Lower lobe of right lung (tissue), 2 donors: ENCODE measurements at places on chromosomes 4 and X. TPM values are rescaled to one million over a fixed set of nuclear protein-coding genes. Genes with fewer than 3 reads are reported as not detected.

DNA sequence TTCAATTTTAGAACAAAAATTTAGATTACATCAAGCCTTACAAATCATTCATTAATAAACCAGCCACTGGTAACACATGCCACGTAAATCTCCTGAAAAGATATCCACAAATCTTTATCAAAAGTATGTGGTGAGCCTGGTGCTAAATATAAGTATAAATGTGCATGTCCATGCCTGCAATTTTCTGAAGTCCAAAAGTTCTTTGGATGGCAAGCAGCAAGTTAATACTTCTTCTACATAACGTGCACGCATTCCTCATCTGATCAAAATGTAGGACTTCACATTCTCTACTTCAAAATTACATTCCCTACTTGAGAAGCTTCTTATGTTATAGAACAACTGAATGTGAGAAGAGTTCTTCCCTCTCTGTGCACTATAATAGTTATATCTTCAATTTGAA lies 49.8 kb downstream of the HHIP start:
- H3K27ac ChIP-seq, result no peak overlapping the region
- H3K27me3 ChIP-seq, result no peaks in the 10 kb centered on the region
- no peaks in the 10 kb centered on the region for H3K36me3 ChIP-seq
- H3K4me1 ChIP-seq, result no peaks in the 10 kb centered on the region
- H3K4me3 ChIP-seq, result no peak overlapping the region

GRCh38 chr4:67751260-67751659 lies 2.9 kb downstream of the GNRHR start:
- H3K36me3 ChIP-seq, result no peaks in the 10 kb centered on the region
- no peak overlapping the region for H3K27ac ChIP-seq
- no peaks in the 10 kb centered on the region for H3K4me1 ChIP-seq
- H3K4me3 ChIP-seq, result no peak overlapping the region
- no peaks in the 10 kb centered on the region for H3K27me3 ChIP-seq

- no peaks in the 10 kb centered on the region for H3K4me1 ChIP-seq
- H3K27ac ChIP-seq, result no peak overlapping the region
- H3K4me3 ChIP-seq, result no peak overlapping the region
- DNase-seq, result no peak
- H3K36me3 ChIP-seq, result no peaks in the 10 kb centered on the region
Observed at GRCh38 chr4:107044170-107044569, 8.1 kb upstream of the DKK2 start.

GRCh38 chr4:54728368-54728767 lies 70.6 kb downstream of the KIT start:
- no peaks in the 10 kb centered on the region for H3K36me3 ChIP-seq
- H3K27ac ChIP-seq, result no peak overlapping the region
- no peaks in the 10 kb centered on the region for H3K27me3 ChIP-seq

DNA sequence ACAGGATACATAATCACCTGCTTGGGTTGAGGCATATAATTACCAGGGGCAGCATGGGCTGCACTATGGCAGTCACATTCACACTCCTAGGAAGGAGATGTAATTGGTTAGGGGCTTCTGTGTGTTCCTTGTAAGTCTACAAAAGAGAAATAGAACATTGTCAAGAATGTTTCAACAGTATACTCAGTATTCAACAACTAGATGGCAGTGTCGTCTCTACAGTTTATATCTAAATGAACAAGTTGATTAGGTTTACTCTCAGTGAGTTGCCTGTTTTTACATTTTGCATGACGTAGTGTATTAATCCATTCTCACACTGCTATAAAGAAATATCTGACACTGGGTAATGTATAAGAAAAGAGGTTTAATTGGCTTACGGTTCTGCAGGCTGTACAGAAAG lies 50.5 kb upstream of the RAB33B start:
- H3K36me3 ChIP-seq, result peaks cover 6% of the 10 kb centered on the region
- H3K27me3 ChIP-seq, result no peaks in the 10 kb centered on the region
- DNase-seq, result no peak

DNA sequence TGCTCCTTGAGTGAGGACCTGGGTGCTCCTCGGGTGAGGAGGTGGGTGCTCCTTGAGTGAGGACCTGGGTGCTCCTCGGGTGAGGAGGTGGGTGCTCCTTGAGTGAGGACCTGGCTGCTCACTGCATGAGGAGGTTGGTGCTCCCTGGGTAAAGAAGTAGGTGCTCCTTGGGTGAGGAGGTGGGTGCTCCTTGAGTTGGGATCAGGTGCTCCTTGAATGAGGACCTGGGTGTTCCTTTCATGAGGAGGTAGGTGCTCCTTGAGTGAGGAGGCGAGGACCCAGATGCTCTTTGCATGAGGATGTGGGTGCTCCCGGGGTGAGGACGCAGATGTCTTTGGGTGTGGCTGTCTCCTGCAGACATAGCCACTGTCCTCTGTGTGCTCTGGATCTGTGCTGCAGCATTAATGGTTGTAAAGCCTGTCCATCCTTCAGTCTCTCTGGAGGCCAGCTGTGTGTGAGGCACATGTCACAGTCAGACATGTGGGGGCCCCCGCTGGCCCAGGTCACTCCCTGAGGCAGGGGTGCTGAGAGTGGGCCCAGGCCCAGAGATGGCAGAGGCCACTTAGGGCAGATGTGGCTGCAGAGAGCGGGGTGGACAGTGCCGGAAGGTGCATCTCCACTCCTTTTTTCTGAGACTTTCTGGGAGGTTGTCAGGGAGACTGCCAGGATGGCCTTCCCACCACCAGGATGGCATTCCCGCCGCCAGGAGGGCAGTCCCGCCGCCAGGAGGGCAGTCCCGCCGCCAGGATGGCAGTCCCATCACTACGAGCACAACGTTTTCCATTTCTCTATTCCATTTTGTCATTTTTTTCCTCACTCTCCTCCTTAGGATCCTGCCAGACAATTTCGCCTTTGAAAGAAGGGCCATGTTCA lies 101.8 kb downstream of the HMX1 start:
- no peak overlapping the region for H3K4me3 ChIP-seq
- H3K27me3 ChIP-seq, result peaks cover 9% of the 10 kb centered on the region
- no peaks in the 10 kb centered on the region for H3K36me3 ChIP-seq
- H3K4me1 ChIP-seq, result no peaks in the 10 kb centered on the region
- DNase-seq, result peak; percentile 28

- H3K4me3 ChIP-seq, result no peak overlapping the region
- peaks cover 7% of the 10 kb centered on the region for H3K36me3 ChIP-seq
- DNase-seq, result no peak
- H3K27ac ChIP-seq, result no peak overlapping the region
Observed at GRCh38 chr4:145081756-145082155, 16.2 kb downstream of the ANAPC10 start.

DNA sequence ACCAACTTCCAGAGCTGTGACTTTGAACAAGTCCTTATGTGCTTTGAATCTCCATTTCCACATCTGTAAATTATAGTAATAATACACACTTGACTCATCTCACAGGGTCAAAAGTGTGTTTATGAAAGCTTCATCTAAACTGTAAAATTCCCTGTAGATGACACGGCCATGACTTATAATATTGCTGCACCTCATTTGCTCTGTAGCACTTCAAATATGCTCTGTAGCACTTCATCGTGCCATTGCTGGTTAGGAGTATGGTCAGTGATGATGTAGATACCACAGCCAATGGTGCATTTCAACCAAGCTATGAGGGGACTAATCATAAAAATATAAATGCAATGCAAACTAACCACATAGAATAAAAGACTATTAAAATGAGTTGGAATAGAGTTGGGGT lies 318.6 kb downstream of the ANK2 start:
- no peaks in the 10 kb centered on the region for H3K4me1 ChIP-seq
- no peaks in the 10 kb centered on the region for H3K27me3 ChIP-seq
- peaks cover 5% of the 10 kb centered on the region for H3K36me3 ChIP-seq
- no peak overlapping the region for H3K4me3 ChIP-seq

DNA sequence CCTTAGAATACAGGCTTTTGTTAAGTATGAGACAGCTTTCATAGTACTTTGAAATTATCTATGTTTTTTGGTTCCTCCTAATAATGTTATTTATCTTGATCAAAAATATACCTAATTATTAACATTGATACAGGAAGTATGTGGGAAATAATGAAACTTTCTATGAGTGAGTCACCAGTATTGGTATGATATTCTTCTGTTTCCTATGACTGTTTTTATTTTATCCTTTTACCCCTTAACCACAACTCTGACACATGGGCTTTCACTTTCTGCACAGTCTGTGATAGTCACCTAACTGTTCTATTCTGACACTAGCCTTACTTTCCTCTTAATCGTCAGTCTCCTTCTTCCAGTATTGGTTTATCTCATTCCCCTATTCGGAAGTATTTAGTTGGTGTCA lies 4.7 kb downstream of the THAP9 start:
- no peak for DNase-seq
- peaks cover 12% of the 10 kb centered on the region for H3K36me3 ChIP-seq
- H3K27me3 ChIP-seq, result no peaks in the 10 kb centered on the region
- H3K4me1 ChIP-seq, result peaks cover 10% of the 10 kb centered on the region
- H3K27ac ChIP-seq, result no peak overlapping the region
- H3K4me3 ChIP-seq, result no peak overlapping the region

GRCh38 chr4:36348403-36348938 lies 67.1 kb downstream of the DTHD1 start:
- H3K4me1 ChIP-seq, result no peaks in the 10 kb centered on the region
- H3K36me3 ChIP-seq, result no peaks in the 10 kb centered on the region
- H3K27me3 ChIP-seq, result no peaks in the 10 kb centered on the region
- peak overlapping the region; percentile 22 for H3K27ac ChIP-seq

GRCh38 chr4:147658501-147658900 lies 25.5 kb downstream of the PRMT9 start:
- peaks cover 75% of the 10 kb centered on the region for H3K36me3 ChIP-seq
- no peak overlapping the region for H3K27ac ChIP-seq
- H3K27me3 ChIP-seq, result no peaks in the 10 kb centered on the region
- no peaks in the 10 kb centered on the region for H3K4me1 ChIP-seq

GRCh38 chr4:184617600-184618196 lies 31.5 kb downstream of the CASP3 start:
- H3K27ac ChIP-seq, result no peak overlapping the region
- H3K27me3 ChIP-seq, result no peaks in the 10 kb centered on the region
- peaks cover 7% of the 10 kb centered on the region for H3K4me1 ChIP-seq
- no peak overlapping the region for H3K4me3 ChIP-seq

DNA sequence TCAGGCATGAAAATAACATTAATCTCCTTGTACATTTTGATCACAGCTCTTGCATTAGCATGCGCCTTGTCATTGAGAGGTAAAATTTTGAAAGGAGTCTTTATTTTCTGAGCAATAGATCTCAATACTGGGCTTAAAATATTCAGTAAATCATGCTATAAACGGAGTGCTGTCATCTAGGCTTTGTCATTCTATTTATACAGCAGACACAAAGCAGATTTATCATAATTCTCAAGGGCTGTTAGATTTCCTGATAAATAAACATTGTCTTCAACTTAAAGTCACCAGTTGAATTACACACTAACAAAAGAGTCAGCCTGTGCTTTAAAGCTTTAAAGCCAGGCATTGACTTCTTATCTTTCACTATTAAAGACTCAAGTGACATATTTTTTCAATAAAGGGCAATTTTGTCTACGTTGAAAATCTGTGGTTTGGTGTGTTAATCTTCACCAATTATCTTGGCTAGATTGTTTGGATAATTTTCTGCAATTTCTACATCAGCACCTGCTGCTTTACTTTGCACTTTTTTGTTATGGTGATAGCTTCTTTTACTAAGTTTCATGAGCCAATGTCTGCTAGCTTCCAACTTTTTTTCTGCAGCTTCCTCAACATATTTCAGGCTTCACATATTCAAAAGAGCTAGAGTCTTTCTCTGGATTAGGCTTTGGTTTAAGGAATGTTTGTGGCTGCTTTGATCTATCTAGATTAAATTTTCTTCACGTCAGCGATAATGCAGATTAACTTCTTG lies 27.9 kb upstream of the UGT2B4 start:
- no peaks in the 10 kb centered on the region for H3K36me3 ChIP-seq
- no peak for DNase-seq
- H3K4me1 ChIP-seq, result no peaks in the 10 kb centered on the region
- H3K4me3 ChIP-seq, result no peak overlapping the region
- no peaks in the 10 kb centered on the region for H3K27me3 ChIP-seq
- H3K27ac ChIP-seq, result no peak overlapping the region

DNA sequence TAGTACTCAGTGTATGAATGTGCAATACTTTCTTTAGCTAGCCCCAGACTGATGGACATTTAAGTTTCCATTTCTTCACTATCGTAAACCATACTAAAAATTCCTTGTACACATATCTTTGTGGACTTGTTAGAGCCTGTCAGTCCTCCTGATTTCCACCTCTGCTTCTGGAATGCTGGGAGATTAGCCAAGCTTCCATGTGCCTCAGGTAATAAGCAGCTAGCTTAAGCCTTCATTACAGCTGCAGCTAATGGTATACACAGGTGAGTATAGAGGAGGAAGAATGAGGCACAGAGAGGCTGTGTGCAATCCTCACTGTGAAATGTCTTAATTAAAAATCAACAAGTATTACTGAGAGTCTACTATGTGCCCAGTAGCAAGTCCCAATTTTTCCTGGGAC lies 9.8 kb downstream of the SMIM9 start:
- no peaks in the 10 kb centered on the region for H3K4me1 ChIP-seq
- DNase-seq, result no peak
- no peak overlapping the region for H3K4me3 ChIP-seq
- H3K27me3 ChIP-seq, result no peaks in the 10 kb centered on the region
- H3K27ac ChIP-seq, result no peak overlapping the region

GRCh38 chr4:17502756-17503155 lies 9.1 kb downstream of the QDPR start:
- peaks cover 91% of the 10 kb centered on the region for H3K36me3 ChIP-seq
- H3K4me3 ChIP-seq, result no peak overlapping the region
- no peaks in the 10 kb centered on the region for H3K27me3 ChIP-seq
- no peak overlapping the region for H3K27ac ChIP-seq
- no peaks in the 10 kb centered on the region for H3K4me1 ChIP-seq

- H3K4me3 ChIP-seq, result no peak overlapping the region
- H3K4me1 ChIP-seq, result no peaks in the 10 kb centered on the region
- H3K27ac ChIP-seq, result no peak overlapping the region
Observed at GRCh38 chr4:147596377-147596776, 20.8 kb upstream of the TMEM184C start.

DNA sequence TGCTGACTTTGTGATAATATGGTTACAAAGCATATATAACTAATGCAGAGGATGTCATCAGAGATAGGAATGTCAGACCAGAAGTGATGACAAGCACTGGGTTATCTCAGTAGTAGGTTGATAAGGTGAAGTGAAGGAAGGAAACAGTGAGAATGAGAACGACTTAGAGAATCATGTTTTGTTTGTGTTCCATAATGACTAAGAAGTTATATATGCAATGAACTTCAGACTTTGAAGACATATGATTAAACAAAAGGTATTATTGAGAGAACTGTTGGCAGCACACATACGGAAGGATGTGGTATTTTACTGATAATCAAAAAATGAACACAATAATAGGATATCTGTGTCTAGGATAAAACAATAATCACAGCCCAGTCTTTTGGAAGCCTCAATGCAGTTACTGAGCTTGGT lies 18.3 kb upstream of the HHIP start:
- no peak overlapping the region for H3K4me3 ChIP-seq
- no peaks in the 10 kb centered on the region for H3K27me3 ChIP-seq
- no peaks in the 10 kb centered on the region for H3K36me3 ChIP-seq
- no peaks in the 10 kb centered on the region for H3K4me1 ChIP-seq
- no peak for DNase-seq

CCDC149 gene
- total RNA-seq, result 23.8 TPM

CDS1 gene
- 24.4 TPM for total RNA-seq

SOX3 gene
- not detected for total RNA-seq

CRLF2 gene
- 1.3 TPM for total RNA-seq

NUDT11 gene
- 0.53 TPM for total RNA-seq

CXCL3 gene
- 12.1 TPM for total RNA-seq

APELA gene
- not detected for total RNA-seq

GPRIN3 gene
- total RNA-seq, result 34.2 TPM

FNIP2 gene
- total RNA-seq, result 90.7 TPM

CENPVL2 gene
- total RNA-seq, result not detected
